Smooth muscle cell of the brain vasculature (primary cell): ENCODE measurements at places on chromosomes 11 and 22.

DNA sequence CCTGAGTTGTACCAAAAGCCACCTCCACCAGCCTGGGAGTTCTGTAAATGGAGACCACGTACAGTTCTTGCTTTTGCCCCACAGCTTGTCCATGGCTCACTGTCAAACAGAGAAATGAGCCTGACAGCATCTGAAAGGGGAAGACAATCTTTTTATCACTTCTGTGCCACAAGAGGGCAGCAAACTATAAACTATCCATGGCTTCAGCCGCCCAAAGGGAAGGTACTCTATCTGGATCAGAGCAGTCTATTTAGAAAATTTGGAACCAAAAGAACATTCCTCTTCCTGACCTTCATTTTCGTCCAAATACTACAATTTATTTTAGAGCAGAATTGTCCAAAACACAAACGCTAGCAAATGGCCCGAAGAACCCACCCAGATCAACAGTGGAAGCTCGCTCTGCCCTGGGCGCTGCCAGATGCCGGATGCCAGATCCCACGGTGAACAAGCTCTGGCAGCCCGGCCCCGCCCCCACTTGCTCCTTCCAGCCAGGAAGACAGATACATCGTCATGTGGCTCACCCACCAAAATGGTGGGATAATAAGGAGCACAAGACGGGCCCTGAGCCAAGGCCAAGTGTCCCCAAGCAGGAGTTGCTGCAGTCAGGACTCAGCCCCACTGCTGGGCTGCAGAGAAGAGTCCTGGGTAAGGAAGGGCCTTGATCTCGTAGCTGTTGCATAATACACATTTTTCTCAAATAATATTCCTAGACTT lies 23.9 kb upstream of the SCGB1A1 start:
- peak; percentile 73 for DNase-seq

DNA sequence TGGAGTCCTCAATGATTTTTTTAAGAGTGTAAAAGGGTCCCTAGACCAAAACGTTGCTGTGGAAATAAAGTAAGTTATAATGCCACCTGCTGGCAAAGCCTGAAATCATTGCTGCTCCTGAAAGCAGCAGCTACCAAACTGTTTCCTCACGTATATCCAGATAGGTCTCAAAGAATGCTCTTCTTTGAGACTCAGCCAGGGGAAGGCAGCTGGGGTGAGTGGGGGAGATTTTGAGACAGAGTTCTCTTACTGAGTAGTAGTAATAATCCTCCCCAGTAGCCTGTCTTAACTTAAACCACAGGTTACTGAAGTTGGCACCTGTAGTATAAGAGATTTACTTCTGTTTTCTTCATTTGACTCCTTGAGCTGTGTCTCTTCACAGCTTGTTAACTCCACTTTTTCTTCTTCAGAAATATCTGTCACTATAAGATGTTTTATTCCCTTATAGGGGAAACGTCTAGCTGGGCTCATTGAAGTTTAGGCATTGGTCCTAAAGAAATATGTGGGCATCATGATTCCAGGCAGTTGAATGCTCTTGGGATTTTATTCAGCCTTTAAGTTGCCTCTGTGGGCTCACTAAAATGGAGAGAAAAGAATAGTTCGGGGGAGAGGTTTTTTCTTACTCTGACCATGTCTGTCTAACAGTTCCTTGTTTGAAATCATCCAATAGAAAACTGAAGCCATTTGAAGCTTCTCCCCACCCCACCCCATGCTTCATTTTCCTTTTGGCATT lies 77.9 kb downstream of the BTBD10 start:
- DNase-seq: peak; percentile 21

- no peak for DNase-seq
Measured at GRCh38 chr11:70826541-70827335, 425.6 kb downstream of the SHANK2 start.

DNA sequence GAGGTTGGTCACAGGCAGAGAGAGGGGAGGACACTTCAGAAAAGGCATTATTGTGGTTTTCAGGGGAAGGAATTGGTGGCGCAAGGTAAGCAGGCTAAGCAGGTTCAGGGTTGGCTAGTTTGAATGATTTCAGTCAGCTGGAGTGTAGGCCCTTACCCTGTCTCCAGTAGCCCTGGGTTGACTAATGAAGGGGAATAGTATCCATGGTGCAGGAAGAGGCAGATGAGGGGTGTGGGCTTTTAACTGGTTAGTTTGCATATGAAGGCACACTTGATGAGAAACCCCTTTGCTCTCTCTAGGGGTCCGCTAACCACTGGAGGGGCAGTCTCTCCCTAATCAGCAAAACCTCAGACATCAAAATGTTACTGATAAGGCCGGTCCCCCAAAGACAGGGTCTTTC lies 249.7 kb downstream of the AASDHPPT start:
- DNase-seq: no peak

- no peak for DNase-seq
Measured at GRCh38 chr11:22276535-22276934, 61.6 kb upstream of the SLC17A6 start.

DNA sequence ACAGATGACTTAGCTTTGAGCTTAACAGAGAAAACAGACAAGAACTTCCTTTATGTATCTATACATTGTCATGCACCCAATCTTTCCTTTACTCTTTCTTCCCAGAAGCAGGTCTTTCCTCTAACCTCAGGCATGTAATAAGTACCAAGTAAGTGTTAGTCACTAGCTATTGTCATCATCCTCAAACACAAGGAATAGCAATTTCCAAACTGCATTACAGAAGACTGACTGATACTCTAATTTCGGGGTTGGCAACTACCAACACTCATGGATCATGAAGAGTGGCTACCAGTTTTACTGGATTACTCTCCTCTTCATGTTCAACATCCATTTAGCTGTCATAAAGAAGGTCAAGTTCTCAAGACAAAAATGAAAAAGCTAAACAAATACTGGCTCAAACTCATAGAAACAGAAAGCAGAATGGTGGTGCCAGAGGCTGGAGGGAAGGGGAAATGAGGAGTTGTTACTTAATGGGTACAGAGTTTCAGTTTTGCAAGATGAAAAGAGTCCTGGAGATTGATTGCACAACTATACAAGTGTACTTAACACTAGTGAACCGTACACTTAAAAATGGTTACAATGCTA lies 111.6 kb downstream of the SIK3 start:
- DNase-seq: no peak

- peak; percentile 49 for DNase-seq
Measured at GRCh38 chr11:23897453-23898286, 599.2 kb upstream of the LUZP2 start.

GRCh38 chr11:69307871-69308431 lies 14.0 kb downstream of the MYEOV start:
- no peak for DNase-seq

DNA sequence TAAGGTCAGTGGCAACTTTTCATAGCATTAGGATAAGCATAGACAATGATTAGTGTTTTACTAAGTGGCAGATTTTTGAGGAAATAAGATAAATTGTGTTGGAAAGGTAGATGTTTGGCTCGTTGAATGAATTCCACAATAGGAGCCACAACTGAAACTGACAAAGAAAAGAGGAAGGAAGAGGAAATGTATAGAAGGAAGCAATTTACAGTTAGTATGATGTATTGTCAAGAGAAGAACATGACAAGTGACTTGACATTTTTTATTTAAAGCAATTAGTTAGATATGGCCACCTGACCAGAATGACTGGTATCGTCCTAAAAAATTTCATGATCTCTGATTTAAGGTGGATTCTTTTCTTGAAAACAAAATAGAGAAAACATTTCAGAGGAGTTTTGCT lies 3.1 kb upstream of the RAG2 start:
- DNase-seq: no peak

DNA sequence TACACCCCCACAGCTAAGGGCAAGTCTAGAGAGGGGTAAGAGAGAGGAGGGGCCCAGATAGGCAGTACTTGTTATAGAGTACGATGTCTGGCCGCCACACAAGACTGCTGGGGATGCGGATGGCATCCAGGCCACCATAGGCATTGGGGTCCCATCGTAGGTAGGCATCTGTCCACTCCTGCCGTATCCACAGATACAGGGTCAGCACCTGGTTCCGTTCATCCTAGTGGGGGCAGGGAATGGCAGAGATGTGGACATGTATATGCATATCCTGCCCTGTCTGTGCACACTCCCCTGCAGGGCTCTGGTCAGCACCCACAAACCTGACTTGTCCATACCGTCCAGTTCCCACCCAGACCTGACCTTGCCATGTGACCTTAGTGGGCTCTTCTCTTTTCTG lies 2.1 kb downstream of the CHRNA10 start:
- no peak for DNase-seq

- no peak for DNase-seq
Measured at GRCh38 chr22:24938741-24939341, 7.7 kb downstream of the LHFPL7 start.

DNA sequence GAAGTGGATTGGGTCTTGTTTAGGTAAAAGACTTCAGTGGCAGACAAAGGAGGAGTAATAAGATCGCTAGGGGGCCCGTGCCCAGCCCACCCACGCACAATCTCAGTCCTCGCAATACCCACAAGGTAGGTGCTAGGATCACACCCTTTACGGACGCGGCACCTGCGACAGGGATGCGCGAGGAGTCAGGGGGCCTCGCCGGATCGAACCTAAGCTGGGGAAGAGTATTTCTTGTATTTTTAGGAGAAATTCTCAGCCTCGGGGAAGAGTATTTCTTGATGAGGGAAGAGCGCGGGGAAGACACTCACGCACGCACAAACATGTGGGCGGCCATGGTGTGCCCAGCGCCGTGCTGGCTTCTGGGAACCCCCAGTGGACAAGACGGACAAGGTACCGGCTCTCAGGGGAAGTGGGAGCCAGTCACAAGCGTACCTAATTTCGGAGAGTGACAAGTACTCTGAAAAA lies 745 bp upstream of the FAM118A start:
- DNase-seq: no peak

GRCh38 chr22:46803031-46803880 lies 40.8 kb downstream of the TBC1D22A start:
- DNase-seq: no peak

DNA sequence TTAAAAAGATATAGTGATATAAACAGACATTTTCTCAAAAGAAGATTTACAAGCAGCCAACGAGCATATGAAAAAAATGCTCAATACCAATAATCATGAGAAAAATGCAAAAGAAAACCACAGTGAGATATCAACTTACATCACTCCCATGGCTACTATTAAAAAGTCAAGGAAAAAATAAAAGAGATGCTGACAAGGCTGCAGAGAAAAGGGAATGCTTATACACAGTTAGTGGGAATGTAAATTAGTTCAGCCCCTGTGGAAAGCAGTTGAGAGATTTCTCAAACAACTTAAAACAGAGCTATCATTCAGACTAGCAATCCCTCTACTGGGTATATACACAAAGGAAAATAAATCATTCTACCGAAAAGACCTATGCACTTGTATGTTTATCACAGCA lies 97.1 kb upstream of the CARD18 start:
- peak; percentile 12 for DNase-seq

- DNase-seq: no peak
Measured at GRCh38 chr11:92865352-92865751, 104.1 kb upstream of the MTNR1B start.

GRCh38 chr11:64800303-64801157 lies 2.5 kb downstream of the MAP4K2 start:
- DNase-seq: no peak

- no peak for DNase-seq
Measured at GRCh38 chr11:10969387-10969786, 111.5 kb upstream of the ZBED5 start.

GRCh38 chr11:75673977-75674582 lies 5.2 kb upstream of the MAP6 start:
- no peak for DNase-seq

DNA sequence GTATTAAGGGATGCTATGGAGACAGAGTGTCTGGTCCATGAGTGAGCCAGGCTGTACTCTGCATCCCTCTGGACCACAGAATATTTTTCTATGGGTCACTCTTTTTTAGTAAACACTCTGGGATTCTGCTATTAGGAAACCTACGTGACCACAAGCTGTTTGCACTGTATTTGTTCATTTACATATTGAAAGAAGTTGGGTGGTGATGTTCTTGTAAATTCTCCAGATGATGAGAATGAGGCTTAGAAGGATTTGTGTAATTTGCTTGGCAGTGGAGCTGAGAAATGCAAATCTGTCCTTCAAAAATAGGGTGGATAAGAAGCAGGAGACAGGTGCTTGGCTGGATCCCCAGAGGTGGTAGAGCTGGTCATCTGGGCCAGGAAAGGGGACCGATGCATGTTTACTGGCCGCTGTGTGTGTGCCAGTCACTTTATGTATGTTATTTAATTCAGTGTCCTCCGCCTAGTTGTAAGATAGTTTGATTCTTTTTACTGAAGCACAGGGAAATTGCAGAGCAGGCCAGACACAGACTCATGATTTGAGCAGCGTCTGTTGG lies 63.7 kb upstream of the HEPHL1 start:
- no peak for DNase-seq

- no peak for DNase-seq
Measured at GRCh38 chr22:39669432-39669831, 98.9 kb downstream of the CACNA1I start.

GRCh38 chr11:34536056-34536455 lies 22.5 kb upstream of the ELF5 start:
- no peak for DNase-seq

DNA sequence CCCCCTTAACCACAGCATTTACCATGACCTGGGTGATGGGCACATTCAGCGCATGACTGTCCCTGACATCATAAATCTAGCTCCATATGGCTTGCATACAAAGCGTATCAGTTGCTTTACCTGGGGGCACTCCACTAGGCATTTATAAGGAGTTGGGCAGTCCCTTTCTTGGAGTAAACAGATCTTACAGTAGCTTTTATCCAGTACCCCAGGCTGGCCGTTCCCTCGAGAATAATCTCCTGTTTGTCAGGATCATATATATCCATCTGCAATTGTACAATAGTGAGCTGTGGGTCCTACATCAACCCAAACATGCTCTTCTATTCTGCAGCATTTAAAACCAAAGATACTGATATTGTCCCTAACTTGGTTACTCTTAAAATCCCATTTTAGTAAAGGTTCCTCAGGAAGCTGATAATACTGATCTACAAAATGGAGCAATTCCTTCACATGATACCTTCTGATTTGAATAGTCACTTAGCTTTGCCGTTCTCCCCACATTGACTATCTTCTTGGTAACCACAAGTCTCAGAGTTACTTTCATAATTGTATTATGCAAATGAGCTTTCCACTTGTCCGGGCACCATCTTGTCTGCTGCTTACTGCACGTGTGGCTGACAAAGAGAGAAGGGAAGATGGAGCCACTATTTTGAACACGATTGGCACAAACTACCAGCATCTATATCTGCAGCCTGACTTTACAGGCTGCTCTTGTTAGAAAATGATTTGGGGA lies 205.0 kb downstream of the CWF19L2 start:
- no peak for DNase-seq

GRCh38 chr22:47191671-47192650 lies 429.5 kb downstream of the TBC1D22A start:
- DNase-seq: no peak

DNA sequence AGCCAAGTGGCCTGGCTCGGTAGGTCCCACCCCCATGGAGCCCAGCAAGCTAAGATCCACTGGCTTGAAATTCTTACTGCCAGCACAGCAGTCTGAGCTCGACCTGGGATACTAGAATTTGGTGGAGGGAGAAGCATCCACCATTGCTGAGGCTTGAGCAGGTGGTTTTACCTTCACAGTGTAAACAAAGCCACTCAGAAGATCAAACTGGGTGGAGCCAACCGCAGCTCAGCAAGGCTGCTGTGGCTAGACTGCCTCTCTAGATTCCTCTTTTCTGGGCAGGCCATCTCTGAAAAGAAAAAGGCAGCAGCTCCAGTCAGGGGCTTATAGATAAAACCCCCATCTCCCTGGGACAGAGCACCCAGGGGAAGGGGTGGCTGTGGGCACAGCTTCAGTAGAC lies 22.3 kb upstream of the OR5B21 start:
- no peak for DNase-seq

- no peak for DNase-seq
Measured at GRCh38 chr11:118102721-118103261, 16.0 kb upstream of the SMIM35 start.

GRCh38 chr22:41800348-41801146 lies at the start of gene CCDC134:
TSS of gene CCDC134 (plus strand) at chr22:41800679. CDS start at chr22:41808891, 8,212 bp downstream.
- peak; percentile 57 for DNase-seq
